Activated naive CD4-positive, alpha-beta T cell treated with anti-CD3 and anti-CD28 coated beads, Interleukin-2, amount 50 U/mL, for 72 hours (primary cell): ENCODE measurements at places on chromosomes 12 and 14. TPM values are rescaled to one million over a fixed set of nuclear protein-coding genes. Genes with fewer than 3 reads are reported as not detected.

- DNase-seq, result no peak
Measured at GRCh38 chr12:39490500-39491282, 47.8 kb upstream of the KIF21A start.

DNA sequence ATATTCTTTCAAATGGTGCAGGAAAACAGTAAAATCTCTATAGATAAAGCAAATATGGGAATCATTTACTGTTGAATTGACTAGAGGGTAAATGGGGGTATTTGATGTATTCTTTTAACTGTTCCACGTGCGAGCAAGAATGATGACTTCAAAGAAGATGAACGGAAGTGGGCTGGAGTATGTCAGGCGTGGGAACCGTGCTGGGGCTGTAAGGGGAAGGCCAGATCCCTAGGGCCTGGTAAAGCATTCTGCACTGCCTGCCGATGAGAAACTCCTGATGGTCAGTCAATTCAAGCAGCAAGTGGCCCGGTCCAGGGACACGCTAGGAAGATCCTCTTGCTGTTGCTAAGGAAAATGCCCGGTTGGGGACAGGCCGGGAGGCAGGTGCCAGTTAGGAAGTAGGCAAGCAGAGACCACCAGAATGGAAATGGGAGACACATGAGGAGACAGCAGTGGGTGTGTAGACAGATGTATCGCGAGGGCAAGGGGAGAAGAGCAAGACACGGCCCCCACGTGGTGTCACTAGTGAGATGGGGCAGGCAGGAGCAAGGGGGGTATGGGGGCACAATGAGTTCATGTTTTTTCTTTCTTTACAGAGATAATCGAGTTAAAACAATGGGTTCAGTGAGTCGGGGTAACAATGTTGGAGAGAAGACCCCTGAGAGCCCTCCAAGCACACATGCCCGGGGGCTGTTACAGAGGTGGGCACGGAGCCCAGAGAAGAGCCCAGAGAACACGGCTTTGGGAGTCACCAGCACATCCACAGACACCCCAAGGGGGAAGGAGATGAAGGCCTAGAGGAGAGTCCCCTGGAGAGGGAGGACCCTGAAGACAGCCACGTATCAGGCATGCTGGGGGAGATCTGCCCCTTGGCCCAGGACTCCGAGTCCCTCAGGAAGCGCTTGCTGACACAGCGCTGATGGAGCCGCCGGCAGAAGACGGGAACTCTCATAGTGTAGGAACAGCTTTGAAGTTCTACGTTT, 37.2 kb downstream of the FBXO21 start:
- DNase-seq, result no peak

DNA sequence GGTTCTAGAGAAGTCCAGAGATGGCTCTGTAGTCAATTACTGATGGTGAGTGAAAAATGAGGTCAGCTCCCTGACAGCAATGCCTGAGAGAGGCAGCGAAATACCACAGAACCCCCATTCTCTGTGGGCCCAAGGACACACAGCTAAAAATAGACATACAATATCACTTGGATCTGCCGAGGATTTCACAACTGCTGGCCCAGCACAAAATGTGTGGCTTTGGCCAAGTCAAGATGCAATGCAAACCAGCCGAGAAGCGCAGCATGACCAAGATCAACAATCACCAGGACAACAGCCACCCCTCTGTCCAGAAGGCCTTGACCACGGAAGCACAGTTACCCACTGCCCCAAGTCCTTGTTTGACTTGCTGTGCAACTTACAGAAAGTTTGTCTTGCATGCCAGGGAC, 52.2 kb downstream of the CKAP4 start:
- DNase-seq, result no peak

GRCh38 chr12:120856980-120857379, 47.2 kb downstream of the SPPL3 start:
- DNase-seq, result no peak

The RNASE3 gene
- not detected for total RNA-seq

GRCh38 chr12:29921307-29921706, 137.6 kb upstream of the TMTC1 start:
- no peak for DNase-seq
